ENCODE measurements at places on chromosomes 6 and 20.

DNA sequence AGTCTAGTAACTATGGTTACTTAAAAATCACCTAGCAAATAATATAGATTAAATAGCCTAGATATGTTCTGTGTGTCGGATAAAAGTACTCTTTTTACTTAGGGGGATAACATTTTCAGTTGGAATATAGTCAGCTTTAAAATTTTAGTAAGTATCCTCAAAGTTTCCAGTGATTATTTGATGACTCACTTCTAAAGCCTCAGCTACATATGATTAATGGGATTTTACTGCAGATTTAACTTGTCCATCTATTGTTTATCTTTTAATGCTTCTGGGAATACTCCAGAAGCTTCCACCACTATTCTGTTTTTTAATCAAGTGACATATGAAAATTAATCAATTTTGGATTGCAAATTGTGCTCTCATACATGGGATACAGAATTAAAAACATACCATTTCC lies 8.7 kb upstream of the TENT5A start:
- DNase-seq, result no peak

GRCh38 chr6:51644426-51644825 lies 443.0 kb downstream of the PKHD1 start:
- DNase-seq, result no peak

GRCh38 chr20:64161356-64162238 lies 2.7 kb upstream of the MYT1 start:
- no peak for DNase-seq

DNA sequence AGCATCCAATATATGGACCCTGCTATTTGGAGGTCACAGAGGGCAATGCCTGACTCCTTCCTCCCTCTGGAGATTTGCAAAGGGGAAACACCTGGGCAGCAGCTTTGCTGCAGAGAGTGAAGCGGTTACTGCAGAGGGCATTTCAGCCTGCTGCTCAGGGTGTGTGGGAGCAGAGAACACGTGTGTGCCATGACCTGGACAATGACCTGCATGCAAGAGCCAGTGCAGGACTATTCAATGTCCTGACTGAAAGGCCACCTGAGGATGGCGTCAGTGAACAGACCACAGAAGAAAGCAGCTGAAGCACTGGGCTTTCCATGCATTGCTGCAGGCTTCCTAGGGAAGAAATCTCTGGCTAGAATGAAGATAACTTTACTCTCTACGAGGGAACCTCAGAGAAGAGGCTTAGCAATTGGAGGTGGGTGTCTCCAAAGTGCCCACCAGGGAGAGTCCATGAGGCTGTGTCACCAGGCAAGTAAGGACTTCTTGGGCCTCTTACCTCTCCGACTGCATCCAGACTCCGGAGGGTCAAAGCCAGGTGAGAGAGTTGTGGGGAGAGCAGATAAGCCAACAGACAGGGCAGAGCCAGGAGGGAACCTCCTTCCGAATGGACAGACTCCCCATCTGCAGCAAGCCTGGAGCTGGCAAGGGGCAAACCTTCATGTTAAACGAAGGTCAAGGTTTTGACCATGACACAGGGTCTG lies 52.9 kb upstream of the PMEPA1 start:
- no peak for DNase-seq

- no peak for DNase-seq
These were observed 85.3 kb downstream of the DLGAP4 start for GRCh38 chr20:36391456-36391855.

- no peak for DNase-seq
These were observed 551.6 kb upstream of the CITED2 start for GRCh38 chr6:139925894-139926641.

DNA sequence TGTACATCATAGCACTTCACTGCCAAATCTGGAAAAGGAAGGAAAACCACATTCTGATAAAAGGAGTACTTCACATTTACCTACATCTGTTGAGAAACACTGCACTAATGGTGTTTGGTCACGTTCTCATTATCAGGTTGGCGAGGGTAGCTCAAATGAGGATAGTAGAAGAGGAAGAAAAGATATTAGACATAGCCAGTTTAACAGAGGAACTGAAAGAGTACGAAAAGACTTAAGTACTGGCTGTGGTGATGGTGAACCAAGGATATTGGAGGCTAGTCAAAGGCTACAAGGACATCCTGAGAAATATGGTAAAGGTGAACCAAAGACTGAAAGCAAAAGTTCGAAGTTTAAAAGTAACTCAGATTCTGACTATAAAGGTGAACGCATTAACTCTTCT lies 32.0 kb upstream of the GJA10 start:
- no peak for DNase-seq

- DNase-seq, result no peak
These were observed 43.3 kb downstream of the SOX4 start for GRCh38 chr6:21636876-21637275.

- DNase-seq, result no peak
These were observed 39.1 kb downstream of the MDFI start for GRCh38 chr6:41677124-41677921.

- DNase-seq, result no peak
These were observed 6.8 kb upstream of the ALDH8A1 start for GRCh38 chr6:134956676-134957075.

DNA sequence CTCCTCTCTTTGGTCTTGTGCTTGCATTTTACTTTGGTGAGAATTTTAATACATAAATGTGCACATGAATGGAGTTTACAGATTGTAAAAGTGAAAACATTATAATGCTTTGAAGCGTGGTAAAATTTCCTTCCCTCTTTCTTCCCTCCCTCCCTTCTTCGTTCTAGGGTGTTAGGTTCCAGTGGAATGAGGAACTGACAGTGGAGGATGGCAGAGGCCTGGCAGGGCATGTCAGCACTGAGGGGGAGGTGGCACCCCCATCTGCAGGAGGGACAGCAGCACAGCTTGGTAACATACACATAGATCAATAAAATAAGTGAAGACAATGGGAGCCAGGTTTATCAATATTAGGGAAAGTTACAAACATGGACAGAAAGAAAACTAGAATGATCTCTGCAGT lies 47.5 kb downstream of the RNASET2 start:
- DNase-seq, result no peak

- DNase-seq, result no peak
These were observed 197.2 kb downstream of the BCAS1 start for GRCh38 chr20:53873230-53873604.

DNA sequence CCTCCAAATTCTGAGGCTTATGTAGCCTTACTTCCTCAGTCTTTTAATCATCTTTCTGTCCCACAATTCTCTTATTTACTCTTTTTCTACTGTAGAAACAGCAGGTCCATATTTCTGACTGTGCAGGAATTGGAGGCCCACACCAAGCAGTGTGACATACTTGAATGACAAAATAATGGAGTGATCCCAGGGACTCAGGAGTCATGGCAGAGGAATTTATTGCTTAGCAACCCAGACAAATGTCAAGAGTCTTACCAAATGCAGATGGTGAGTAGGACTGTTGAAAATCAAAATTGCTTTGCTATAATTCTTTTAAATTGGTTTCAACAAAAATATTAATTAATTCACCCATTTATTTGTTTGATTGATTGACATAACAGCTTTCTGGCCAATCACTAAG lies 59.9 kb downstream of the HTR1B start:
- DNase-seq, result no peak

DNA sequence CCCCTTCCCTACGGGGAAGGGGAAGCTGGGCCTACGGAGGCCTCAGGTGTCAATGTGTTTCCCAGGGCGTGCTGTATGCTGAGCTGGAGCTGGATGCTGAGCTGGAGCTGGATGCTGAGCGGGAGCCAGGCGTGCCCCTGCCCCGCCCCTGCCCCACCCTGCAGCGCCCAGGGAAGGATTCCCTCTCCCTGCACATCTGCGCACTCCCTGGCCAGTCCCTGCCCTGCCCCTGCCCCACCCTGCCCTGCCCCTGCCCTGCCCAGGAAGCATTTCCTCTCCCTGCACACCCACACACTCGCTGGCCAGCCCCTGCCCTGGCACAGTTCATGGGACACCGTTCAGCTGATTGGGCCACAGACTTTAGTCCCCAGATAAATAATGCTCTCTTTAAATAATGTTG lies 196.8 kb downstream of the SMOC2 start:
- no peak for DNase-seq

- no peak for DNase-seq
These were observed 217.9 kb downstream of the PRL start for GRCh38 chr6:22078802-22079545.

DNA sequence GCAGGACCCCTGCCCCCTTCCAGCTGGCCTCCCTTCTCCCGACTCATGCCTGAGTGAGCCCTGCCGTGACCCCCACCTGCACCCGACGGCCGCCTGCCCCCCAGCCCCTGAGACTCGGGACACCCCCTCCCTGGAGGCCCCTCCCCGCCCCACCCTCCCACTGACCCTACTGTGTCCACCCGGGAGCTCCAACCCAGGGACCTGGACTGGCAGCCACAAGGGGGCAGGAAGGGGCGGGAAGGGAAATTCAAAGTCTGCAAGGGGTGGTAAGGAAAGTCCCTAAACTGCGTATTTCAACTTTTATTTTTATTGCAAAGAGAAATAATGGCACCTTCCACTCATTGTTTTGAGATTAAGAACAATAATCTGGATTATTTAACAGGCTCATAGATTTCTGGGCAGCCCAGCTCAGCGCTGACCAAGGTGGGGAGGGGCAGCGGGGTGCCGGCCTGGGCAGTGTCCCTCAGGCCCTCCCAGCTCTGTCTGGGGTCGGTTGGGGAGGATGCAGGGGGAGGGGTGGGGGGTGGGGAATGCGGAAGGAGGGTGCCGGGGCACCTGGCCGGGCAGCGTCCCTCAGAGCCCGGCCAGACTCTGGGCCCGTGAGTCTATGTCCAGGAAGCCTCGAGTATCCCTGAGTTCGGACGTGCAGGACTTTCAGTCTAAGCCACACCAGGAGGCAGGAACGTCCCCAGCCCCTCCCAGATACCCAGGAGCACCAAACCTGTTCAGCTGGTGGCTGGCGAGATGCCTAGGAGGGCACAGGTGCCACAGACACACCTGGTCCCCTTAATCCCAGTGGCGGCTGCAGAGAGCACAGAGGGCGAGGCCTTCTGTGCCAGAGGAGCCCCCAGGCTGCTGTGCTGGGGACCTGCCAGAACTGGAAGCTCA lies 1.3 kb upstream of the PTK6 start:
- peak; percentile 45 for DNase-seq

- DNase-seq, result no peak
These were observed 27.4 kb downstream of the KCNG1 start for GRCh38 chr20:50995506-50995905.

DNA sequence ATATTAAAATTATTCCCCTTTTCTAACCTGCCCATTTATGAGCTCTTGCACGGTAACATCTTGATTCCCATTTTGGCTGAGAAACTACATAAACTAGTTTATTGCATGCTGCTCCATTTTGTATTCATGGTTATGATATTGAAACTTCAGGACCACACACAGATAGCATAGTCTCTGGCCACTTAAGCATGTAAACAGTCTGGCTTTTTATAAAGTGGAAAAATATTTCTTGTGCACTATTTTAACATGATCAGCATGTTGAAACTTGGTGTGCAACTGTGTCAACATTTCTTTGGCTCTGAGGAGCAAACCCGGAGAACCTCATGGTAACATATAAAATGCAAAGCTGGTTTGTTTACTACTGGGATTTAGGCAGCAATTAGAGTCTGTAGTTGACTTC lies 70.7 kb downstream of the SLX4IP start:
- no peak for DNase-seq

- peak; percentile 41 for DNase-seq
These were observed 95.3 kb upstream of the BHLHE23 start for GRCh38 chr20:63101781-63102720.

- no peak for DNase-seq
These were observed 39.5 kb upstream of the ZFAND3 start for GRCh38 chr6:37779902-37780628.

DNA sequence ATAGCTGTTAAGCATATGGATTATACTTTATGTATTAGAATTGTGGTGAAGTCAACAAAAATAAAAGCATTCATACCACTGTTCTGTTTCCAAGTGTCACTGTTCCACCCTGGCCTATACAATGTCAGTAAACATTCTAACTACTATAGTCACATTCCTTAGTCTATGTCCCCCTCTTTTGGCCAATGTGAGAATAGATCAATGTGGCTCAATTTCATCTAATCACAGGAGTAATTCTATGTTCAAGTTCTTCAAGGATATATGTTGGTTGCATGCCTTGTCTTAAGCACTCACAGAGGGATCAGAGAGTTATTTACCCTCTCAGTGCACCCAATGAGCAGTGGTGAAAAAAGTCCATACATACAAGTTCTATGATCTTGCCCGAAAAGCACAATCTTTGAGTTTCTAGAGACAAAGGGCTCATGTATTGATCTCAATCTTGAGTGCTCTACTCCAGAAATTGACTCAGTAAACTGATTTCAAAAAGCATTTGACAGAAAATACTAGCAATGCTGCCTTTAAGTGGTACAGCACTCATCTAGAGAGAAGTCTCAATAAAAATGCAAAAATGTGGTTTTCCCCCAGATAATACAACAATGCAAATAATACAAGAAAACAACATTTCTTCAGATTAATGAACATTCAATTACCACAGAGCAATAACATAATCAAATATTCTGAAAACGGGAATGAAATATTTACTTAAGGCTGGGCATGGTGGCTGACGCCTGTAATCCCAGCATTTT lies 16.5 kb downstream of the SMLR1 start:
- no peak for DNase-seq

GRCh38 chr6:16846399-16846778 lies 85.1 kb upstream of the ATXN1 start:
- no peak for DNase-seq

DNA sequence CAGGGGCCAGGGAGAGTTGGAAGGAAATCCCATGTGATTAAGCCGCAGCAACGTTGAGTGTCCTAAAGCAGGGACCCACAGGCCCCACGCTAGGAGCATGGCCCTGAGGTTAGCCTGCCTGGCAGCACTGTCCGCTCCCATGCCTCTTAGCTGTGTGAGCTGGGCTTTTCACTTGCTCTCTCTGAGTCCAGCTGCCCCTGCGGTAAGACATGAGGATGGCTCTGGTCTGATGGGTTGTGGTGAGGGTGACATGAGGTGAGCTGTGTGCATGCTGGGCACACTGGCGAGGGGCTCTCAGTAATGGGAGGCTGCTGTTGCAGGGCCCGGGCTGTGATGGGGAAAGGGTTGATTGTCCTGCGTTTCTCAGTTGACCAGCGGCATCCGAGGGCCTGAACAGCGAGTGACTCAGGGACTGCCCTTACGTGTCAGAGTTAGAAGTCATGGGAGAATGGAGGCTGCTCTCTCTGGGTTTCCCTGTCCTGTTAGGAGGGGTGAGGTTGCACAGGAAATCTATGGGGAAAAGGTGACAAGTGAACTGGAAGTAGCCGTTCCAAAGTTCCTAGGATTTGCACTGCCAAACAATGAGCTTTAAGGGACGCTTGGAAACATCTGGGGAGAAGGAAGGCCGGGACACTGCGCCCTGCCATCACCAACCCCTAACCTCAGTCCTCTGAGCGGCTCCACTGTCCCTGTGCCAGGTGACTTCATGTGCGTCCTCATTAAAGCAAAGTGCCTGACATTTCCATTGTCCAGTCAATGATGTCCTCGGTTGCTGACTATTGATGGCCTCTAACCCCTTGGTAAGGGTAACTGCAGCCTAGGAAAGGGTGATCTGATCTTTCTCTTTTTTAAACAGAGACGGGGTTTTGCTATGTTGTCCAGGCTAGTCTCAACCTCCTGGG lies 51.3 kb downstream of the ADNP start:
- DNase-seq, result no peak

GRCh38 chr20:50690650-50691572 lies at the start of gene RIPOR3:
Gene RIPOR3 (minus strand): TSS chr20:50691542. CDS start chr20:50691128, 414 bp downstream.
- DNase-seq, result no peak

Measured in T-helper 1 cell (primary cell).